ENCODE measurements at places on chromosomes 2 and 18.

GRCh38 chr2:1947316-1947715 lies 203.0 kb upstream of the PXDN start:
- no peak for DNase-seq

GRCh38 chr2:230230087-230230486 lies 4.6 kb downstream of the SP140 start:
- no peak for DNase-seq

DNA sequence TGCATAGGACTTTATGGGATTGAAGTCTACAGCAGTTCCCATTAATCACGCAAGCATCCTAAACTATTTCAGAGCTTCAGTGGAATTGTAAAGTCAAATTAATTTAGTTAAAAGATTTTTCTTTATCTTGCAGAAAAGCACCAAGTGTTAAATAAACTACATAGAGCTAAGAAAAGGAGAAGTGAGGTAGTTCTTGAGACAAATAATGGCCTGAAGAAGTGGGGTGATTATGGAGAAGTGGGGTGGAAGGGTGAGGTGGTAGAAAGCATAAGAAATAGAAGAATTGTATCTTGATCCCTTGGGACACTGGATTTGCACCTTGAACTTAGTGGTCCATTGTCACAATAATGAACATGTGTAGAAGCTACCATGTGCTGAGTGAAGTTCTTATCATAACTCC lies 121.7 kb upstream of the LINC00305 start:
- no peak for DNase-seq

DNA sequence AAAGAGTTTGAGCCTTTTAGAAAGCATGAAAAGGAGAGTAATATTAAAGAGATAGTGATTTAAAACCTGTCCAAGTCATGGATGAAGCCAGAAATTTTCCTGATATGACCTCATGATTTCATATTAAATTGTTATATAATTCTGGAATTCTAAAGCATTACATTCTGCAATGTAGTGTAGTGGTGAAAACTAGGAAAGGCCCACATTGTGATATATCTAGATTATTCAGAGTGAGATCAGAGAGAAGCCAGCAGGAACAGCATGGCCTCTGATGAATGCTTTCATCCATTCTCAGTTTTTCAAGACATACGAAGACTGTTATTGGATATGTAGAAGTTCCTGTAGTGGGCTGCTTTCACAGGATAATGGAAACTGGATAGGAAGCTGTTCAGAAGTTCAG lies 98.8 kb downstream of the LCLAT1 start:
- no peak for DNase-seq

- DNase-seq, result no peak
These were observed 31.2 kb downstream of the GLS start for GRCh38 chr2:190911813-190912212.
